B cell (primary cell): ENCODE measurements at places on chromosomes 2 and 18. TPM values are rescaled to one million over a fixed set of nuclear protein-coding genes. Genes with fewer than 3 reads are reported as not detected.

The LRATD1 gene
- total RNA-seq, result not detected in 2 replicates

The DTYMK gene
- total RNA-seq, result 20.7 and 26.3 TPM in 2 replicates

The BIRC6 gene
- total RNA-seq, result 166 and 196 TPM in 2 replicates

The ABI2 gene
- total RNA-seq, result 32.7 and 35.7 TPM in 2 replicates

The DIPK1C gene
- total RNA-seq, result not detected in 2 replicates

The SKA1 gene
- 0.52 and 0.66 TPM in 2 replicates for total RNA-seq

The LHCGR gene
- total RNA-seq, result not detected in 2 replicates

DNA sequence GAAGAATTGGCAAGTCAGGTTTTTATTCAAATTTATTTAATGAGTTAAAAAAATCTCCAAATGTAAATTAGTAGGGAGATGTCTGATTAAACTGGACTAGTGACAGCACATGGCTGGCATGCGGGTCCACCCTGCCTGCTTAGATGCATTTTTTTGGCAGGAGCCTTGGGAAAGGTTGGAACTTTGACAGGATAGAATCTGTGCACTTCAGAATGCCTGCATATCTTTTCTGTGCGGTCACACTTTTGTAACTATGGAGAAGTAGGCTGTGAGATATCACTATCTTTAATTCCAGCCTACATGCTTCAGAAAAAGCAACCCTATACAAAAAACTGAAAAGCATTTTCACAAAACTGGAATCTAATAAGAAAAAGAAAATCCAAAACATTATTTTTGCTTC is 317.8 kb downstream of the MBD2 start:
- no peaks in the 10 kb centered on the region for H3K27me3 ChIP-seq
- no peak overlapping the region for H3K27ac ChIP-seq
- H3K36me3 ChIP-seq, result no peaks in the 10 kb centered on the region
- no peaks in the 10 kb centered on the region for H3K4me1 ChIP-seq

- no peaks in the 10 kb centered on the region for H3K27me3 ChIP-seq
- no peak overlapping the region for H3K4me3 ChIP-seq
- no peaks in the 10 kb centered on the region for H3K36me3 ChIP-seq
- H3K27ac ChIP-seq, result no peak overlapping the region
Measured at GRCh38 chr2:236776206-236776605, 206.6 kb downstream of the ACKR3 start.

DNA sequence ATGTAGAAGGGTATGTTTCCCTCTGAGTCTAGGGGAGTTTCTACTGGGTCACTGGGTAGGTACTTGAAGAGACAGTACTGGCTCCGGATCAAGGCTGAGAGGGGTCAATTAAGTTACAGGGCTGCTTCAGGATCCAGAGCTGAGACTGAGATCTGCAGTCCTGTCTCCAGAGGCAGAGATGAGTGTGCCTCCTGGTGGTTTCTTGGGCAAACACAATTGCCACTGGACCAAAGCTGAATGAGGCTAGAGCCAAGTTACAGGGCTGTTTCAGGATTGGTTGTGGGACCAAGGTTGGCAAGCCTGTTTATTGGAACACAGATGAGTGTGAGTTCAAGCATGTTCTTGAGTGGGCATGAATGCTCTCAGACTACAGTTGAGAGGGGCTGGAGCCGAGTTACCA is 157.9 kb downstream of the ADCYAP1 start:
- H3K27ac ChIP-seq, result no peak overlapping the region
- H3K36me3 ChIP-seq, result no peaks in the 10 kb centered on the region
- H3K27me3 ChIP-seq, result no peaks in the 10 kb centered on the region
- no peaks in the 10 kb centered on the region for H3K4me1 ChIP-seq
- no peak overlapping the region for H3K4me3 ChIP-seq

DNA sequence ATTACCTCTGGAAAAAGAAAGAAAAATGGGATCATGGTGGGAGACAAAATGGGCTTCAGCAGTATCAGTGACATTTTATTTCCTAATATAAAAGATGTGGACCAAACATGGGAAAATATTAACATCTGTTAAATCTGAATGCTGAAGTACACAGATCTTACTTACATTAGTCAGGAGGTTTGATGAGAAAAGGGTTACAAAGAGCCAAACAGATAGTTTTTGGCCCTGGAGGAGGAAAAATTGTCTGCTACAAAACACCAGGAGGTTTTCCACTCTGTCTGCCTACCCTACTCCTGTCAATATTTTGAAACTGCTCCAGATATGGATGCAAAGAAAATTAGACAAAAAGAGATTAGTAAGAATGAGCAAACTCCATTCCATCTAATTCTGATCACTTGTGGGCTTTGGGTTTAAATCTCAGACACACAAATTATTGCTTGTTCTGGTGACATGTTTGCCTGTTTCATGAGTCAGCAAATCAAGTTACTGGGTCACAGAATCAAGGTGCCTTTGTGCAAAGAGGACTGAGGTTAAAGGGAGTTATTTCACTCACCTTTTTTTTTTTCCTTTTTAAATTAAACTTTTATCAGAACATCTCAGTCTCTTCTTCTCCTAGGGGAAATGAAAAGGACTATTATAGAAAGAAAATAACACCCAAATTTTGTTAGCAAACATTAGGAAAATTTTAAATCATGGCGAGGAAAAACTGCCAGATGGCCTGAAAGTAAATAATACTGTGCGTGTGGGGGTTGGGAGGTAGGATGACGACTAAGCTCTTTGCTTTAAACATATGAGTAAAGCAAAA is 87.0 kb upstream of the SPATS2L start:
- no peaks in the 10 kb centered on the region for H3K4me1 ChIP-seq
- DNase-seq, result no peak
- no peaks in the 10 kb centered on the region for H3K36me3 ChIP-seq
- H3K27me3 ChIP-seq, result no peaks in the 10 kb centered on the region

- no peak overlapping the region for H3K27ac ChIP-seq
- H3K27me3 ChIP-seq, result no peaks in the 10 kb centered on the region
- no peaks in the 10 kb centered on the region for H3K36me3 ChIP-seq
- H3K4me3 ChIP-seq, result no peak overlapping the region
- DNase-seq, result no peak
Measured at GRCh38 chr2:77363277-77363676, 158.9 kb downstream of the LRRTM4 start.

DNA sequence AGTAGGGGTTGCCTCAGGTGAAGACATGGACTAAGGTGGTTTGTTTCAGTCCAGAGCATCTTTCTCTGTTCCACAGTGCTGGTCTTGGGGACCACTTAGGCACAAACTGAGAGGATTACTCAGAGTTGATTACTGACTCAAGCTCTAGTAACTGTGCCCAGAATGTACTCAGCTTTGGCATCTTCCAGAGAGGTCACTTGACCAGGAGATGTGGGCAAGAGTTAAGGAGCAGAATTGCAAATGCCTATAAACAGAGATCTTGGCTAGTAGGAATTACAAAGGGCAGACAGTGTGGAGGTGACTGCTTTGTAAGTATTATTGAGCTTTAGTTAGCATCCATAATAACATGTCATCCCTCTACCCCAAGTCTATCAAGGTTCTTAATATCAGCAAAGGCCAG is 93.2 kb upstream of the CABLES1 start:
- no peaks in the 10 kb centered on the region for H3K36me3 ChIP-seq
- H3K4me3 ChIP-seq, result no peak overlapping the region
- DNase-seq, result no peak
- no peak overlapping the region for H3K27ac ChIP-seq

GRCh38 chr2:147170932-147171331 is 673.9 kb upstream of the ACVR2A start:
- no peak overlapping the region for H3K4me3 ChIP-seq
- H3K27me3 ChIP-seq, result no peaks in the 10 kb centered on the region
- H3K27ac ChIP-seq, result no peak overlapping the region

DNA sequence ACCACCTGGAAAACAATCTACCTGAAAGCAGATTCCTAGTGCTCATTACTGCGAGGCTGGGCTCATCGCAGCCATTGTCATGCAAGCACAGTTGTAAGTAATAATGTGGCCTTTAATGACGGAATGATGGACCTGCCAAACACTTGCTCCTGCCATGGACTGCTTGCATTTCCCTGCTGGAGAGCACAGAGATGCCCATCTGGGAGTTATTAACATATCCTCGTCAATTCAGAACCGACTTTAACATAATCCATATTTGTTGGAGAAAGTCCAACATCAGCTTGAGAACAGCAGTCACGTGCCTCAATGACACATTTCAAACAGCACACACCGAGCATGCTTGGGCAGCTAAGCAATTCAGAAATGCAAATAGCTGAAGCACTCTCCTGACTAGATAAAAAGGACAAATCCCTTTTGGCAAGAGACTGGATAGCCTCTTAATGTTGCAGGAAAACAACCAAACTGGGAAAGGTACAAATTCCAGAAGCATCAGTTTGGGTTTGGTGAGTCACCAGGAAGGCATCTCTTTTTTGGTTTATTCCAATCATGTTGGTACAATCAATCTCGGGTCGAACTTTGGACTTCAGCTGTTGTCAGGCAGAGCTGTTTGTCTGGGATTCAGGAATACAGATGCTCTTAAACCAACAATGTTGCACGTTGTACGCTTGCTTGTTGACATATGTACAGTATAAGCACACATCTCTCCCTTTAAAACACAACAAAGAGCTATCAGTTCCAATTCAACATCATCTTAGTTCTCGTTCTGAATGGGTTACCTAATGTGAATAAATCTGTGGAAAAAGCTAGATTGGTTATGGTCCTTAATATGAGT is 395.8 kb downstream of the LNPK start:
- no peaks in the 10 kb centered on the region for H3K4me1 ChIP-seq
- no peak overlapping the region for H3K27ac ChIP-seq
- H3K36me3 ChIP-seq, result no peaks in the 10 kb centered on the region
- no peaks in the 10 kb centered on the region for H3K27me3 ChIP-seq

GRCh38 chr2:138780908-138781307 is 718 bp upstream of the NXPH2 start:
- no peaks in the 10 kb centered on the region for H3K36me3 ChIP-seq
- DNase-seq, result no peak
- H3K4me3 ChIP-seq, result no peak overlapping the region
- H3K27me3 ChIP-seq, result peaks cover 23% of the 10 kb centered on the region
- H3K4me1 ChIP-seq, result no peaks in the 10 kb centered on the region
